ENCODE measurements at places on chromosomes 6 and 20. TPM values are rescaled to one million over a fixed set of nuclear protein-coding genes. Genes with fewer than 3 reads are reported as not detected.

DNA sequence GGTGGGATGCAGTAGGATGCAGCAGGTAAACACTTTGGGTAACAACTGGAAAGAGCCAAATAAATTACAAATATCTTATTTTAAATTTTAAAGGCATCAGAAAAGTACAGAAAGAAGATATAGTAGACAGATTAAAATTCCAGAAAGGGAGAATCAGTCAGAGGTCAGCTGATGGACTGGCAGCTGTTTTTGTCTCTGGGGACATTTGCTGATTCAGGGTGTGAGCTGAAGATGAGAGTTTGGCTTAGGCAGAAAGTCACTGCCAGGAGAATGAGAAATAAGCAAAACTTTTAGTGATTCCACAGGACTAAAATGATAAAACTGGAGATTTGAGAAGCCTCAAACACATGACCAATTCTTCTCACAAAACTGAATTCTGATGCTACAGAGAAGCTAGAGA lies 39.5 kb downstream of the AHI1 start:
- no peak for DNase-seq

- no peak for DNase-seq
Measured at GRCh38 chr6:127090051-127090450, 28.4 kb upstream of the RSPO3 start.

FOXQ1 gene
- not detected for total RNA-seq

SPATS1 gene
- total RNA-seq: not detected

TP53TG5 gene
- not detected for total RNA-seq

- no peak for DNase-seq
Measured at GRCh38 chr20:21840991-21841390, 135.5 kb downstream of the PAX1 start.

GRCh38 chr6:14406614-14407331 lies 289.2 kb downstream of the CD83 start:
- DNase-seq: no peak

- no peak for DNase-seq
Measured at GRCh38 chr6:168537540-168537884, 96.5 kb downstream of the SMOC2 start.

- no peak for DNase-seq
Measured at GRCh38 chr20:32743237-32744112, at the start of gene COMMD7. Gene COMMD7 (minus strand): TSS chr20:32743467. CDS start chr20:32743391, 76 bp downstream.

HAO1 gene
- not detected for total RNA-seq

- no peak for DNase-seq
Measured at GRCh38 chr6:16360365-16360764, 122.0 kb downstream of the GMPR start.

GRCh38 chr6:56683882-56684281 lies 41.2 kb upstream of the DST start:
- no peak for DNase-seq

DNA sequence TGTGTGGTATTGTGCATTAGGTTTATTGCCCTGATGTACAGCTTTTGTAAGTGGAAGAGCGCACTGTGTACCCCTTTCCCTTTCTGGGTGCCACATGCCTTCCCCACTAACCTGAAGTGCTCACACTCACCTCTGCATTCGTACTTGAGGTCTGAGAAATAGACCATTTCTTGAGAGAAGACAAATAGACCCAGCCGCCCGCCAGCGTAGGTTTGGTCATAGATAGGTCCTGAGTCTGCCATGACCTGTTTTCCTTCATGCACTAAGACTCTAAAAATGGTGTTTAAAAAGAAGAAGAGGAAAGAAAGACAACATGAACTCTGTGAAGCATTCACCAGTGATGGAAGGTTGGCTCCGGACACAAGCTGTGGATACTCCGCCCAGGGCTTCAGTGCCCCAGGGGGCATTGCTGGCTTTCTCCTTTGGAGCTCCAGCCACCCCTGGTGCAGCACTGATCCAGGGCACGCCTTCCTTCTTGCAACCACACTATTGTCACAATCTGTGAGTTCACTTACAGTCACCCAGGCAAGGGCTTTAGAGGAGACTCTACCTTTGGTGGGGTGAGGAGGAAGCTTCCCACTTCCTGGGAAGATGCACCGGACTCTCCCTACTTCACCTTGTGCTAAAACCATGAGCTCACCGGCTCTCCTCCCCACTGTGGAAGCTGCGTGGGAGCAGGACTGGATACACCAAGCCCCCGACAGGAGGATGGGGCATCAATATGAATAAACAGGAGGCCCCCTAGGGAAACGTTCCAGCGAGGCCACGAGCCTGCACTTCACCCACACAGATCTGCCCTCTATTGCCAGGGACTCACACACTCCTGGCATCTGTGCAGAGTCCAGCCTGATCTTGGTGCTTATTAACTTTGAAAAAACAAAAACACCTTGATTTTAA lies 33.3 kb downstream of the THBS2 start:
- DNase-seq: peak; percentile 57
